Cardiac muscle cell (in vitro differentiated cells and primary cell): ENCODE measurements at places on chromosomes 16 and 17. TPM values are rescaled to one million over a fixed set of nuclear protein-coding genes. Genes with fewer than 3 reads are reported as not detected.
A peak's percentile ranks its signal among the peaks of the same experiment; 100 is the strongest.

DNA sequence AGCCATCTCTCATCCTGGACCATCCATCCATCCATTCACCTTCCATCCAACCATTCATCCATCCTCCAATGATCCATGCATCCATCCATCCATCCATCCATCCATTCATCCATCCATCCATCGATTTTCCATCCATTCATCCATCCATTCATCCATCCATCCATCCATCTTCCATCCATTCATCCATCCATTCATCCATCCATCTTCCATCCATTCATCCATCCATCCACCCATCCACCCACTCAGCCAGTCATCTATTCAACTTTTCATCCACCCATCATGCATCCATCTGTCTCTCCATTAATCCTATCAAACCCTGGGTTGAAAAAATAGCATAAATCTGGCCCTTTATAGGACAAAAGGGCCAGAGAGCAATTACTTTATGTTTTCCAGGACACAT, 158.3 kb upstream of the WSCD1 start:
- H3K4me1 ChIP-seq = no peaks in the 10 kb centered on the region
- DNase-seq = no peak
- no peaks in the 10 kb centered on the region for H3K36me3 ChIP-seq
- H3K27ac ChIP-seq = no peak overlapping the region
- H3K27me3 ChIP-seq = no peaks in the 10 kb centered on the region

GRCh38 chr16:70805787-70806186, 4.8 kb upstream of the VAC14 start:
- no peak overlapping the region for H3K4me3 ChIP-seq
- H3K36me3 ChIP-seq = no peaks in the 10 kb centered on the region
- H3K27ac ChIP-seq = no peak overlapping the region

GRCh38 chr17:42133461-42134041, 10.9 kb downstream of the HSPB9 start:
- no peak for DNase-seq
- H3K27me3 ChIP-seq = no peaks in the 10 kb centered on the region
- H3K36me3 ChIP-seq = peaks cover 14% of the 10 kb centered on the region
- H3K4me3 ChIP-seq = no peak overlapping the region
- no peak overlapping the region for H3K27ac ChIP-seq
- peaks cover 9% of the 10 kb centered on the region for H3K4me1 ChIP-seq

- no peaks in the 10 kb centered on the region for H3K36me3 ChIP-seq
- no peak overlapping the region for H3K4me3 ChIP-seq
- H3K4me1 ChIP-seq = no peaks in the 10 kb centered on the region
- no peak overlapping the region for H3K27ac ChIP-seq
- no peak for DNase-seq
Measured at GRCh38 chr16:19939553-19939952, 54.9 kb upstream of the GPRC5B start.

DNA sequence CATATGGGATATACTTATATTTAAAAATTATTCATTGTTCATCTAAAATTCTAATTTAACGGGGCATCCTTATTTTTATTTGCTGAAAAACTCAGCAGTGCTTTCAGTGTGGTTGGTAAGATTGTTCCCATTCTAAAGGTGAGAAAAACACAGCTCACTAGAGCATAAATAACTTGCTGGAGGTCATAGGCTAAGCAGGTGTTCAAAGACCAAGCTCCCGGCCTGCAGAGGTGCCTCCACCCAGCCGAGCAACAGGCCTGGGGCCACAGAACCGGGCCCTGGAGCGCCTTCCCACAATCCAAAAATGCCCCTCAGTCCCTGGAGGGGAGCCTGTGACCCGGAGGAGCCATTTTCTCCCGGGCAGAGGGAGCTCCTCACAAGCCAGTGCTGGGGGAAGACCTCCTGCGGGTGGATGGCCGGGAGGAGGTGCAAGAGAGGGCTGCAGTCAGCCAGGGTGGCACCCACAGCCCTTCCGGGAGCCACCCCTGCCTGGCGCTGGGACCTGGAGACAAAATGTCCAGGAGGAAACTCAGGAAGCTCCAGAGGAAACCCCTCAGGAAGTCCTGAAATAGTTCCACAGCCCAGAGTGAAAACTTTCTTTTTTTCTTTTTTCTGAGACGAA, 14.7 kb downstream of the ABR start:
- no peak for DNase-seq
- no peak overlapping the region for H3K4me3 ChIP-seq
- no peak overlapping the region for H3K27ac ChIP-seq

DNA sequence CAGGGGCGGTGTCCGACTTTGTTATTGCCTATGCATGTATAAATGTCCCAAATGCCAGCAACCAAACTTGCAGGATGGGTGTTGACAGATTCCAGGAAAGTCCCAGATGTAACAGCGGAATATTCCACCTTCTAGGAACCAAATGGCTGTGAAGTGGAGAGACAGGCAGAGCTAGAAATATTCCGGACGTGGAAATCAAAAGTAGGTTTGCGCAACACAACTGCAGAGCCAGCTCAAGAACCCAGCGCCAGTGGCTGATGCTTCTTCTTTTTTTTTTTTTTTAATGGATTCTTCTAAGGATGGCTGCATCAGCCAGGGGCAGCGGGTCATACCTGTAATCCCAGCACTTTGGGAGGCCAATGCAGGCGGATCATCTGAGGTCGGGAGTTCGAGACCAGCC, 601.7 kb downstream of the MAF start:
- DNase-seq = no peak
- no peak overlapping the region for H3K4me3 ChIP-seq
- no peak overlapping the region for H3K27ac ChIP-seq

DNA sequence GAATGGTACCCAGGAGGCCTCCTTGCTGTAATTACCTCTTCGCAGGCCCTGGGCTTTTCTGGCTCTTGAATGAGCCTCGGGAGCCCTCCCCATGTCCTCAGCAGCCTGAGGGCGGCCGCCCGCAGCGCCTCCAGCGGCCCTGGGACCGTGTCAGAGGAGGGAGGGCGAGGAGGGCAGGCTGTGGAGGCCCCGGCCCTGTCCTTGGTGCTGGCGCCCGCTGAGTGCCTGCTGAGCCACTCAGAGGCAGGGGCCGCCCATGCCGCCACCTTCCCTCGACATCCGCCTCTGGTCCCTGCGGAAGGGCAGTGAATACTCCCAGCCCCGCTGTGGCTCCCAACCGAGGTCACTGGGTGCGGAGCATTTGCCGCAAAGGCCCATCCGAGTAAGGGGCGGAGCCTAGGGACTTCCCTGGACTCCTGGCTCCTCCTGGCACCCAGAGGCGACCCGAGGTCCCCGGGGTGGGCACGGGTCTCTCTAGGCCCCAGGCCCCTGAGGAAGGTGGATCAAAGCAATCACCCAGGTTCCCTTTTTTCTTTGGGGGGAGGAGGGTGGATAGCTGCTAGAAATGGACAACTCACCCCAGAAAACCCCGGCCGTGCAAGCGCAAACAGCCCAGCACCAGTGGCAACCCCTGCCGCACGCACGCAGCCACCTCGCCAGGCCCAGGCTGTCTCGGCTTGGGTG, 2.8 kb downstream of the RBFOX3 start:
- no peak overlapping the region for H3K4me3 ChIP-seq
- H3K27me3 ChIP-seq = peaks cover 100% of the 10 kb centered on the region
- DNase-seq = peak; percentile 38
- no peaks in the 10 kb centered on the region for H3K4me1 ChIP-seq

DNA sequence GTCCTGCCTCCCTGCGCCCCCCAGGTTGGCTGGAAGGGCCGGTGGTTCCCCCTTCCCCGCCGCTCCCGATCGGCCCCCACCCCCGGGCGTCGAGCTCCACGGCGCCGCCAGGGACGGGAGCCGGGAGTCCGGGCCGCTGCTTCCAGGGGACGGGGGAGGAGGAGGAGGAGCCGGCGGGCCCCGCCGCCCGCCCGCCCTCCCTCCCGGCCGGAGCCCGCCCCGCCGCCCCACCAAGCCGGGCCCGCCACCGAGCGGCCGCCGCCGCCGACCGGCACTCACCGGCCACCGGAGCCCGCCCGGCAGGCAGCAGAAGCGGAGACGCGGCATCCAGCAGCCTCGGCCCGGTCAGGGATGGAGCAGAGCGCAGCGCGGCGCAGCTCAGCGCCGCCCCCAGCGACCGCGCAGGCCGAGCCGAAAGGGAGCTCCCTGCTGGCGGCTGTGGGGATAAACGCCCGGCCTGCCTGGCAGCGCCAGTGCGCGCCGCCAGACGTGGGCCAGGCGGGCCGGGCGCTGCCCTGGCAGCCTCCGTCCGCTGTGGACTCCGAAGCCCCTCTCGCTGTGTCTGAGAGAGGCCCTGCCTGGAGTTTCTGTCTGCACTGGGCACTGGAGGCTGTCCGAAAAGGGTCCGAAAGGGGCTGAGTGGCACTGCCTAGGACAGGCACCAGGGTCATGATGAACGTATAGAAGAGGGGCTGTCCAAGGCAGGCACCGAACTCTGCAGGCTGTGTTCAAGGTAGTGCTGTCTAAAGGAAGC, at the start of gene MYO18A:
MYO18A (minus strand) TSS at position 365 of the 754 bp plus-strand sequence. CDS start 13,458 bp downstream, outside the sequence.
- peaks cover 29% of the 10 kb centered on the region for H3K4me1 ChIP-seq
- peak; percentile 83 for DNase-seq
- no peaks in the 10 kb centered on the region for H3K36me3 ChIP-seq
- no peaks in the 10 kb centered on the region for H3K27me3 ChIP-seq

- H3K27me3 ChIP-seq = no peaks in the 10 kb centered on the region
- H3K4me1 ChIP-seq = no peaks in the 10 kb centered on the region
- H3K27ac ChIP-seq = no peak overlapping the region
- DNase-seq = no peak
- peaks cover 10% of the 10 kb centered on the region for H3K36me3 ChIP-seq
- H3K4me3 ChIP-seq = no peak overlapping the region
Measured at GRCh38 chr17:5184288-5184687, 7.4 kb downstream of the ZNF594 start.

DNA sequence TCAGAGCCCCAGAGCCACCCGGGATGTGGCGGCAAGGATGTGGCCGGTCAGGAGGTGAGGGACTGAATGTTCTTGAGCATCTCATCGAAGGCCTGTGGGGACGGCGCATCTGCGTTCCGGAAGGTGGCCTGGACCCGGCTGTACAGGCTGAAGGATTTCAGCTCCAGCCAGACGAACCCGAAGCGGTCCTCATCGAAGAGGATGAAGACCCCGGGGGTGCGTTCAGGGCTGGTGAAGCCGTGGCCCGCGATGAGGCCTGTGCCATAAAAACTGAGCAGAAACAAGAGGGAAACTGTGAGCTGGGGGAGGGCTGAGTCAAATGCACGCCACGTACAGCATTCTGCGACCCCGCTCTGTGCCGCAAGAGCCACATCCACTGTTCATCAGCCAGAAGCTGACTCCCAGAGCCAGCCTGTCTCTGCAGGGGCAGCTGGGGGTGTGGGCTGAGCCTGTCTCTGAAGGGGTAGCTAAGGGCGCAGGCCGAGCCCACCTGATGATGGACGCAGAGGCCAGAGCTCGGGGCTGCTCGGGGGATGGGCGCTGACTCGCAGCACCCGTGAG, 14.1 kb upstream of the C16orf95 start:
- no peak overlapping the region for H3K4me3 ChIP-seq
- peaks cover 5% of the 10 kb centered on the region for H3K36me3 ChIP-seq
- no peaks in the 10 kb centered on the region for H3K4me1 ChIP-seq
- H3K27me3 ChIP-seq = no peaks in the 10 kb centered on the region
- DNase-seq = no peak

HOXB4 gene
- 5.4 TPM in 2 replicates for polyA plus RNA-seq

SLC25A10 gene
- polyA plus RNA-seq = 34.9 and 52.2 TPM in 2 replicates

ACD gene
- polyA plus RNA-seq = 25.1 and 31.8 TPM in 2 replicates

SYT17 gene
- 0.32 and 0.70 TPM in 2 replicates for polyA plus RNA-seq

EVPL gene
- 1.0 TPM in 1 of 2 replicates, not detected in the other for polyA plus RNA-seq

TP53TG3B gene
- not detected in 2 replicates for polyA plus RNA-seq
